ENCODE measurements at places on chromosomes 5 and 9.

GRCh38 chr5:20559845-20560244, 571.8 kb upstream of the CDH18 start:
- no peak for DNase-seq

GRCh38 chr9:93533863-93534262, 42.5 kb upstream of the PHF2 start:
- DNase-seq, result no peak

DNA sequence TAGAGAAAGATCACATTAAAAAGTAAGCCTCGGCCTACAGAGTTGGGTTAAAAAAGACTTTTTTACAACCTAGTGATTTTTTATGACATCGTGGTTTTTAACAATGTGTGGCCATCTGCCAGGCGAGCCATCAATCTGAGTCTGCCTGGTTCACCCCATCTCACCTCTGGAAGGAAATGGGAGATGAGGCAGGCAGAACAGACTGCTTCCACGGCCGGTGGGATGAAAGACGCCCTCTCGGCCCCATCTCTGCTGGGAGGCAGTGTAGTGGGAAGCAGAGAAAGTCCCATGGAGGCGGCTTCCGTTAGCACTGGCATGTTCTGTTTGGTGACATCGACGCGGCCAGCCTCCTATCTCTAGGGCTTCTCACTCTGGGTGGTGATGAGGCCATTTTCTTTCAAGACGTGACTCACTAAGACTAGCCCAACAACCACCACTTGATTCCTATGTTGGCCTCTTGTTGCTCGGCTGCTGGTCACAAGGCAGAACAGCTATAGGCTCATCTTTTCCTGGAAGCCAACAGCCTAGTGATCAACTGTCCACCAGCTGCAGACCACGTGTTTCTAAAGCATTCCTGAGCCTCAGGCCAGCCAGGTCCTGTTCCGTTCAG, 132.4 kb upstream of the OTULINL start:
- peak; percentile 75 for DNase-seq

DNA sequence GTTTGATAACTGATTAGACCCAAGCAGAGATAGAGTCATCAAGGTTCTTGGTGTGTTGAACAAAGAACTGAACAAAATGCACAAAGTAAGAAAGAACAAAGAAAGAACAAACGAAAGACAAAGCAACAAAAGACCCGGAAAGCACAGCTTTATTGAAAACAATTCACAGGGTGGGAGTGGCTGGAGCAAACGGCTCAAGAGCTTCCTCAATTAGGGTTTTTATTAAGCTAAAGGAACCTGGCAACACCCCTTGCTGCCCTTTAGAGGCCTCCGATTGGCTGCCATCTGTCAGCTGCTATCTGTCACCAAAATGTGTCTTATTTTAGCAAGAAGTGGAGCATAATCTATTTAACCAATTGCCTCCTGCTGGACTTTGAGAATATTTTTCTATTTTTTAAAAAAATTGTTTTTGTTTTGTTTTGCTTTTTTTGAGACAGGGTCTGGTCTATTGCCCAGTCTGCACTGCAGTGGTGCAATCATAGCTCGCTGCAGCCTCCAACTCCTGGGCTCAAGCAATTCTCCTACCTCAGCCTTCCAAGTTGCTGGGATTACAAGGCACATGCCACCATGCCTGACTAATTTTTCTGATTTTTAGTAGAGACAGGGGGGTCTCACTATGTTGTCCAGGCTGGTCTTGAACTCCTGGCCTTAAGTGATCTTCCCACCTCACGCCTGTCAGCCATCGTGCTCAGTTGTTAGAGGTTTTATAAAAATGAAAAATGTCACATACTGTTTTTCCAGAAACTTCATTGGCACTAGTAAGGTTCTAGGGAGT, 7.7 kb upstream of the ABO start:
- DNase-seq, result no peak

DNA sequence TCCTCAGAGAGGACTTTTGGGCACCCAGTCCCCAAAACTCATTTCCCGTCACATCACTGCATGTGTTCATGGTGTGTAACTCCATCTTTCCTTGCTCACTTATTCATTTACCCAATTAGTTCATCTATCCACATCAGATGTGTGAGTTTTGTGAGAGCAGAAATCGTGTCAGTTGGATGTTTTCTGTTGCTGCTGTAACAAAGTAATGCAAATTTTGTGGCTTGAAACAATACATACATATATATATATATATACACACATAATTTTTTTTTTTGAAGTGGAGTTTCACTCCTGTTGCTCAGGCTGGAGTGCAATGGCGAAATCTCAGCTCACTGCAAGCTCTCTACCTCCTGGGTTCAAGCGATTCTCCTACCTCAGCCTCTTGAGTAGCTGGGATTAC, 70.5 kb upstream of the BOD1 start:
- no peak for DNase-seq

DNA sequence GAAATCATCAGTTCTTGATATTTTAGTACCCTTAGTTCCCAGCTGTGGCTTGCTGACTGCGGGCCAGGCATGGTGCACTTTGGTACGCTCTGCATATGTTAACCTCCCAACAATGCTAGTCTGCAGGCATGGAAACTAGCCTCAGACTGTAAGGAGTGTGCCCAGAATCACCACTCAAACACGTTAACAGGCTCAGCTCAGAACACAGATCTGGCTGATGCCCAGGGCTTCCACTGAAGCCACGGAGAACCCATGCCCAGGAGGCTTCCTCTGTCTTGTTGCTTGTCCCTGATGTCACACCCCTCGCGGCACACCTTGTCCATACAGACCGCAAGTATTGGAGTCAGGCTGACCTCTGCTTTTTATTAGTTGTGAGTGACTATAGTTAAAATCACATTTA, 187.2 kb upstream of the OTULINL start:
- no peak for DNase-seq

DNA sequence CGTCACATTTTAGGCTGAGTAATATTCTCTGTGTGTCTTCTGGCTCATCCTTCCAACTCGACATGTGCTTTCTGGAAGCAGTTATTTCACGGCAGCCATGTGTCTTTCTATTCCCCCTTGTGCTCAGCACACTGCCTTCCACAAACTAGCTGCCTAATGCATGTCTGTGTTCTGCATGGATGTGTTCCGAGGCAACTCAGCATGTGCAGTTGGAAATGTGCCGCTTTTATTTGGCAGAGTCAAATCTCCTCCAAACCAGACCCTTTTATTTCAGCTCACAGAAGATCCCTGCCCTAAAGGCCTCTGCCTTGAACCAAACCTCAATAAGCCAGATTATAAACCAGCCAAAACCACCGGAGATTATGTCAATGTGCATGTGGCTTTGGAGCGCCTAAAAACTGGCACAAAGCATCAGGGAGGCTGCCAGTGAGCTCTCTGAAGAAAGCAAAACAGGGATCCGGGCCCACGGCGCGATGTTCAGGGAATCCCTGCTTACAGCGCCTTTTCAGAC, 360.2 kb downstream of the DEPDC1B start:
- peak; percentile 23 for DNase-seq

- DNase-seq, result no peak
Measured at GRCh38 chr5:157528036-157528632, 47.4 kb downstream of the ADAM19 start.

DNA sequence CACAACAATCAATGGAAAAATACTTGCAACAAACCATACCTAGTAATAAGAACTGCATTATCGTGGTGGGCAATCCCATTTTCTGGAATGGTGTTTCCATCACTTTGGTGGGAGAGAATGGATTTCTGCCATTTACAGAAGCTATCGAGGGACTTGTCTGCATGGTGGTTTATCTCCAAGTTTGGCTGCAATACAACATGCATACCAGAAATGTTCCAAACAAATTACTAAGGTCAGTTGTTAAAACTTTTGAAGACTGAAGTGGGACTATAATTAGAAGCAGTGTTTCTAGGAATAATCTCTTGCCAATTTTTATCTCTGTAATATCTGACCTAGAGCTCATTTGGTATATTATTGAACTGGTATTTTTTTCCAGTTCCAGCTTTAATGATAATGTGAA, 30.3 kb downstream of the ADAMTS6 start:
- no peak for DNase-seq

DNA sequence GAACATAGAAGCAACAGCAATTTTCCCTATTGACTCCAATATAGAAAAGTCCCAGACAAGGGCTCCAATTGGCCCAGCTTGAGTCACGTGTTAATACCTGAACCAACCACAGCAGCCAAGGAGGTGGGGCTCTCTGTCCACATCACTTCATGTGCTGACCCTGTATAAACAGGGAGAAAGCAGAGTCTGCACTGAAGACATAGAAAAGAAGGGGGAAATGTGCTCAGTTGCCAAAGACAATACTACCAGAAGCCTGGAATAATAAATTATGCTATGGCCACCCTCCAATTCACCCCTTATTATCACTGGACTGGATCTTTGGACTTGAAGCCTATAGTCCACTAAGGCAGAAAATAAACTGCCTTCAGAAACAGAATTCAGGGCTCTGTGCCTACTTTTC, 275.4 kb downstream of the EPB41L4A start:
- DNase-seq, result no peak

- DNase-seq, result no peak
Measured at GRCh38 chr5:109916481-109917153, 226.9 kb downstream of the MAN2A1 start.

DNA sequence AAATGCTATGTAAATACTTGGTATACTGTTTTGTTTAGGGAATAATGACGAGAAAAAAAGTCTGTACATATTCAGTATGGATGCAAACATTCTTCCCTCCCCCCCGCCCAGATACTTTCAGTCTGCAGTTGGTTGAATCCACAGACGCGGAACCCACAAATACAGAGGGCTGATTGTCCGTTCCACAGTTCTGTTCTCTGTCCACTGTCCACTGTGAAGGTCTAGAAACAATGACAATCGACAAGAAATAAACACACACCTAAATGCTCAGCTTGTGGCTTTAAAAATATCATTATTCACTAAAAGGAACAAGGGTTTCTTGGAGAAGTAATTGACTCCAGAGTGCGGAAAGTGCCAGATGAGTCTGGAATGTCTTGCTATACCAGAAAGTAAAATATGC, 109.1 kb downstream of the TMEM161B start:
- no peak for DNase-seq

GRCh38 chr9:73200694-73201452, 49.2 kb downstream of the ANXA1 start:
- DNase-seq, result no peak

DNA sequence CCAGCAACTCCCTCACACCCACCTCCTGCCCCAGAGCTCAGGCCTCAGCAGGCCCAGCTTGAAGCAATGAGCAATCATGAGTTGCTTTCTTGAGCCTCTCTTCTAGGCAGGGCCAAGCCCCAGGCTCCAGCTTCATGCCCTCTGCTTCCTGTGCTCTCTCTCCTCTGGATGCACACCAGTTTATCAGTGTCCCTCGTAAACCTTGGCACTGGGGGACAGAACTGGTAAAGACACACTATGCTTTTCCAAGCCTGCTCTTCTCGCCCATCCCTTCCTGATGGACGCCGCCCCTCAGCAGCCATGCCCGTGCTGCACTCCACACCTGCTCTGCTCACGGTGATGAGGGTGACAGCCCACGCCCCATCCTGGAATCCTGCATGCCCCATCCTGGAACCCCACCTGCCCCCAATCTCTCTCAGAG, 49.4 kb upstream of the ORM1 start:
- no peak for DNase-seq

- DNase-seq, result no peak
Measured at GRCh38 chr5:9895302-9895645, 265.1 kb upstream of the TAS2R1 start.

GRCh38 chr9:91315191-91315590, 46.5 kb downstream of the AUH start:
- DNase-seq, result no peak

- no peak for DNase-seq
Measured at GRCh38 chr9:121945849-121946248, 147.3 kb downstream of the TTLL11 start.

DNA sequence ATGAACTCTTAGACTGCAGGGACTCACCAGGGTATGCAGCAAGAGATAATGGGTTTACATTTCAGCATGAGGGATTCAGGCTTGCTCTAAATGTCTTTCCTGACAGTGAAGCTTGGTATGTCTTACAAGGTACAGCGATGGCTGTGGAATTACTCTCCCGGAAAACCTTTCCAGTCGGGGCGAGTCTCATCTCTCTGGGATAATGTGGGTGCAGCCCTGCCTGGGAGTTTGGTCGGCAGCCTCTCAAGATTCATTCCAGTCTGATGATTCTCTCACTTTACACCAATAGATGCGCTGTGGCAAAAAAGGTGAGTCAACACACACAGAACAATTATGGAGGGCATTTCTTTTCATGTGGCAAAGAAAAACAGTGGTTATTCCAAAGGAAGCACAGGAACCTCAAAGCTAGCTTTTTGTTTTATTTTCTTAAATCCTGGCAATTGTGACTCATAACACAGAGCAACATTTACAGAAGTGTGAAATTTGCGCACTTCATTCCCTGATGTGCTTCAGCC, 190.3 kb downstream of the DCP2 start:
- no peak for DNase-seq

DNA sequence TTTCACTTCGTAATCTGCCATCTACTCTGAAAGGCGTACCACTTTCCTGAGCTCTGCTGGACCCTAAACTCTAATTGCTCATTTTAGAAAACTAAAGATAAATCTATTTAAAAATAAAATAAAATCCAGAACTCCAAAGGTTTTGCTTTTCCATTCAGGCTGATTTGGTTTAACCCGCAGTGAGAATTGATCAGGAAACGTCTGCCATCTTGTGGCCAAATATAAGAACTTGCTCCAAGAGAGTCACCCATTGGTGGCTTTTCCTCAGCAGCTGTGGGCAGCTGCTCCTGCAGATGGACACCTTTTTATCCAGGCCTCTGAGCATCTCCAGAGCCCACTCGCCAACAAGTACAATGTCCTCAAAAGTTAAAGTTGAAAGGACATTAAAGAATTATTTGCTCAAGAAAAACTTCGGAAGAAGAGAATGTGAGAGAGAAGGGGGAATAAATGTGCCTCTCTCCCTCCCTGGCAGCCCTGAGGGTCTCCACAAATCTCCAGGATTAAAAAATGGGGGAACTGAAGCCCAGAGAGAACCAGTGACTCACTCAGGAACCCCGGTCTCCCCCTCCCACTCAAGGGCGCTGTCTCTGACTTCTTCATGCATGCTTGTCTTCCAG, 4.1 kb downstream of the SAXO1 start:
- no peak for DNase-seq

GRCh38 chr9:129383019-129383560, 205.0 kb upstream of the IER5L start:
- DNase-seq, result no peak

DNA sequence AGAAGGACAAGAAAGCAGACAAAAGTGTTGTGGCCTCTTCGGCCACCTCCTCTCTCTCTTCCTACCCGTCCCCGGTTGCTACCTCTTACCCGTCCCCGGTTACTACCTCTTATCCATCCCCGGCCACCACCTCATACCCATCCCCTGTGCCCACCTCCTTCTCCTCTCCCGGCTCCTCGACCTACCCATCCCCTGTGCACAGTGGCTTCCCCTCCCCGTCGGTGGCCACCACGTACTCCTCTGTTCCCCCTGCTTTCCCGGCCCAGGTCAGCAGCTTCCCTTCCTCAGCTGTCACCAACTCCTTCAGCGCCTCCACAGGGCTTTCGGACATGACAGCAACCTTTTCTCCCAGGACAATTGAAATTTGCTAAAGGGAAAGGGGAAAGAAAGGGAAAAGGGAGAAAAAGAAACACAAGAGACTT, 2.4 kb downstream of the EGR1 start:
- no peak for DNase-seq
